ENCODE measurements at places on chromosomes 6 and 20.
A peak's percentile ranks its signal among the peaks of the same experiment; 100 is the strongest.

GRCh38 chr20:63908008-63908682 lies 13.2 kb downstream of the DNAJC5 start:
- H3K27ac ChIP-seq = no peak overlapping the region
- no peak overlapping the region for H3K4me3 ChIP-seq
- H3K4me1 ChIP-seq = peaks cover 22% of the 10 kb centered on the region
- no peaks in the 10 kb centered on the region for H3K27me3 ChIP-seq
- DNase-seq = no peak
- peaks cover 2% of the 10 kb centered on the region for H3K36me3 ChIP-seq

DNA sequence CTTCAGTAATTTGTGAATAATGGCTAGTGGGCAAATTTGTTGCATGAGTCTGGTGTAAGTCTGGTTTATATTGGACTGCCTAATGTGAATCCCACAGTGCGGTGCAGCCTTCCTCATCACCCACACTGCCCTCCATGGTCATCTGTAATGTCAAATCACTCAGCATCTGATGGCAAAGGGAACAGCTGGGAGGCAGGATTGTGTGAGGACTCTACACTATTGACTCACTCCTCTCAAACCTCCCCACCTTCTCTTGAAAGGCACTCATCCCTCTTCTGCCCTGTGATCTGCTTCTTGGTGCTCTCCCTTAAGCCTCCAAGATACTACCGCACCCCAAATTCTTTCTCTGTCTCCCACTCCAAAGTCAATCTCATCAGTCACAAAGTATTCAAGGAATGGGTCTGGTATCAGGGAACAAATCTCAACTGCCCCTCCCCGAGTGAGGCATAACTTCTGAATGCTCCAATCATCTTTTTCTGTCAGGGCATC lies 146.0 kb upstream of the BEND6 start:
- H3K27ac ChIP-seq = no peak overlapping the region
- H3K4me1 ChIP-seq = no peaks in the 10 kb centered on the region

DNA sequence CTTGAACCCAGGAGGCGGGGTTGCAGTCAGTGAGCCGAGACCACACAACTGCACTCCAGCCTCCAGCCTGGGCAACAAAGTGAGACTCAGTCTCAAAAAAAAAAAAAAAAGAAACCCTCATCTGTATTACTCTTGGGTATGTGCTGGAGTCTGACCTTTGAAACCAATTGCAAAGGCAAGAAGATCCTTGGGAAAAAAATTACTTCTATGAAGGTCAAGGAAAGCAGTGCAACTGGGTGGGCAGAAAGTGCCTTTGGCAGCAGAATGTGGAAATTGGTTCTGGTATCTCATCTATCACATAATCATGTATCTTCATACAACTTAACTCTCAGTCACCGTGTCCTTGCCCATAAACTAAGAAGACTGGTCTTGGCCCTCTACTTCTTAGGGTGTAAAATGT lies 7.7 kb upstream of the RPL7L1 start:
- no peak for DNase-seq
- H3K36me3 ChIP-seq = peaks cover 11% of the 10 kb centered on the region
- no peaks in the 10 kb centered on the region for H3K4me1 ChIP-seq

DNA sequence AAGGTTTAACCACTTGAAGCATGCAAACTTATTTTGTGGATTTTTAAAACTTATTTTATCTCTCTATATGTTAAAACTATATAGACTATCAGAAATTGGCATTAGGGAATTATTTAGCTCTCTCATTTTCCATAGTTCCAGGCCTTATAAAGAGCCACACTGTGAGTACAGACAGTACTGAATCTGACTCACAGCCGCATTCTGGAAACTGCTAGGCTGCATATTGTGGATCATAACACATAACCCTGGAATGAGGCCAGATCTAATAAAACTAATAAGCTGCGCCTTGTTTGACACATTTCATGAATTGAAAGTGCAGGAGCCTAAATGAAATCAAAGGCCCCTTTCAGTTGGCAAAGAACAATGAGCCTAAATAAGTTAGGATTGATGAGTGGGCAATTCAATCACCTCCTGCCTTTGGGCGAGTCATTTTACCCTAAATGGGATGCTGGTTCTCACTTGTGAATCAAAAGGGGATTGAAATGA lies 308.4 kb downstream of the PACRG start:
- no peak overlapping the region for H3K4me3 ChIP-seq
- H3K27ac ChIP-seq = no peak overlapping the region
- DNase-seq = no peak
- no peaks in the 10 kb centered on the region for H3K36me3 ChIP-seq

DNA sequence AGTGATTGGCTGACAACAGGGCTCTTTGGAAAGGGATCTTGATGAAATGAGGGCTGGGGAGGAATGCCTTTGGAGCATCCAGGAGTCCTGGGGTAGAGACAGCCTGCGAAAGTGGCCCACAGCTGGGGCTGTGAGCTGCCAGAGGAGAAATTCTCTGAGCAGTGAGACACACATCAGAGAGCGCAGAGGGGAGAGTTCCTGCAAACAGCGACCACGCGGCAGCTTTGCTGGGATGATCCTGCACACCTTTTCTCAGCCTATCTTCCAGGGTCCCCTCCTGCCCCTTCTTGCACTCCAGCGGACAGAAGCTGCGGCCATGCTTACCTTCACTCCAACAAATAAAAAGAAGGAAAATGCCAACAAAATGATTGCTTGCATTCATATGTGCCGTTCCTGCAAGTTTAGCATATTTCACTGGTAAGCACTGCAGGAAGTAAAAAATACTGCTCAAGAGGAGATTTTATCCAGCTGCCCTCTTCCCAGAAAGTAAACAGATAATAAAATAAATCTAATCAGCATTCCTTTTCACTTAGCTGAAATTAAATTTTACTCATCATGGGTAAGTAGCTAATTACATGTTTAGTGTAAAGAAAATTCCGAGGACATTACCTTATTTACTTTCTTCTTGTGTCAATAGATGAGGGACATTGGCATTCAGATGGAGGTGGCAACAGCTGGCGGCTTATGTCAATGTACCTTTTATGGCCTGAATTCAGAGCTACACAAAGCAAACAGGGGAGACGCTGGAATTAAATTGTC lies 339.9 kb upstream of the ARID1B start:
- H3K36me3 ChIP-seq = no peaks in the 10 kb centered on the region
- DNase-seq = no peak
- H3K4me3 ChIP-seq = no peak overlapping the region

DNA sequence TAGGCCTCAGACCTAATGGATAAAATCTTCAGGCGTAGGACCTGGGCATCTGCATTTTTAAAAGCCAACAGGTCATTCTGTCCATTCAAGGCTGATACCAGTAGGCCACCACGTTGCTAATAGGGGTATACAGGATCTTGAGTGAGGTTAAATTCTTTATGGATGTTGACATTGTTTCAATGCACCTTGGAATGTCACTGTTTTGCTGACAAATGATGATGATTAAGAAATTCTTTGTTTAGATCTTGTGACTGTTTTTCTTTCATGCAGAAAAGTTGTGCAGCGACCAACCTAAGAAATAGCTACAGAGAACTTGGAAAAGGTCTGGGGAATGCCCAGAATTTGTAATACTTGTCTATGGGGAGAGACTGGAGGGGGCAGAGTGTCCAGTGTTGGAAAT lies 101.1 kb upstream of the CLDN20 start:
- H3K36me3 ChIP-seq = no peaks in the 10 kb centered on the region
- no peaks in the 10 kb centered on the region for H3K4me1 ChIP-seq
- no peak overlapping the region for H3K4me3 ChIP-seq
- no peak for DNase-seq
- no peak overlapping the region for H3K27ac ChIP-seq

- no peaks in the 10 kb centered on the region for H3K4me1 ChIP-seq
- no peak for DNase-seq
- no peak overlapping the region for H3K27ac ChIP-seq
- H3K36me3 ChIP-seq = no peaks in the 10 kb centered on the region
These were observed 35.1 kb downstream of the PLCB4 start for GRCh38 chr20:9103955-9104354.

GRCh38 chr6:138570725-138571029 lies 71.4 kb upstream of the NHSL1 start:
- H3K4me1 ChIP-seq = no peaks in the 10 kb centered on the region
- no peaks in the 10 kb centered on the region for H3K36me3 ChIP-seq
- H3K4me3 ChIP-seq = no peak overlapping the region
- DNase-seq = no peak

GRCh38 chr6:25053875-25054371 lies 118.2 kb upstream of the RIPOR2 start:
- H3K27ac ChIP-seq = peak overlapping the region; percentile 76
- no peak overlapping the region for H3K4me3 ChIP-seq
- H3K27me3 ChIP-seq = no peaks in the 10 kb centered on the region
- peak; percentile 79 for DNase-seq
- no peaks in the 10 kb centered on the region for H3K36me3 ChIP-seq
- H3K4me1 ChIP-seq = peaks cover 94% of the 10 kb centered on the region

- DNase-seq = no peak
- no peak overlapping the region for H3K4me3 ChIP-seq
- H3K27ac ChIP-seq = no peak overlapping the region
- no peaks in the 10 kb centered on the region for H3K27me3 ChIP-seq
- H3K4me1 ChIP-seq = no peaks in the 10 kb centered on the region
- no peaks in the 10 kb centered on the region for H3K36me3 ChIP-seq
These were observed 300.1 kb upstream of the KCNQ5 start for GRCh38 chr6:72321788-72322187.

DNA sequence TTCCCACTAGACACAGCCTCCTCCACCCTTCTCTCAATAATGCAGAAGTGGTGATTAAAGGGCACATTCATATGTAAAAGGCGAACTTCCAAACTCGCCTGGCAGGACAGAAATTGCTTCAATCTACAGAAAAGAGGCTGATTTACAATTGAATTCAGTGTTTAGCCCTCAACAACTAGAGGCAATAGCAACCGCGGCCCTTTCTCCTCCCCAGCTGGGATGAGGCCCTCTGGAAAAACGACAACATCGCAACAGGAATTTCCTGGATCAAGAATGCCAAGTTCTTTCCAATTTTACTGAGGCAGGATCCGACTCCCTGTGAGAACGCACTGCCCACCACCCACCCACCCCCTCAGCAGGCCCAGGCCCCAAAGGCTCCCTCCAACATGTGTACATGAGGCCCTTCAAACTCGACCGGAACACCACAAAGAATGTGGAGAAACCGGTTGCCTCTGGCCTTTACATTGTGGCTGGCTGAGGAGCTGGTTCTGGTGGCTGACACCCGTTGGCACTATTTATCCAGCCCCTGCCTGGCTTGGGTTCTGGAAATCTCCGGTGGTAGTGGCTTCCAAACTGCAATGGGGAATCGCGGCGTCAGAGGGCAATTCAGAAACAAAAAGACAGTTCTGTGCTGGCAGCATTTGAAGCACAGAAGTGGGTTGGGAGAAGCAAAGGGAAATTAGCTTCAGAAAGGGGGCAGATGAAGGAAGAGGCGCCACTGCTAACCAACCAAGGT lies 36.8 kb downstream of the ZMYND8 start:
- no peak for DNase-seq
- H3K27me3 ChIP-seq = no peaks in the 10 kb centered on the region
- no peak overlapping the region for H3K4me3 ChIP-seq
- H3K27ac ChIP-seq = no peak overlapping the region
- H3K36me3 ChIP-seq = no peaks in the 10 kb centered on the region
- H3K4me1 ChIP-seq = peaks cover 31% of the 10 kb centered on the region

DNA sequence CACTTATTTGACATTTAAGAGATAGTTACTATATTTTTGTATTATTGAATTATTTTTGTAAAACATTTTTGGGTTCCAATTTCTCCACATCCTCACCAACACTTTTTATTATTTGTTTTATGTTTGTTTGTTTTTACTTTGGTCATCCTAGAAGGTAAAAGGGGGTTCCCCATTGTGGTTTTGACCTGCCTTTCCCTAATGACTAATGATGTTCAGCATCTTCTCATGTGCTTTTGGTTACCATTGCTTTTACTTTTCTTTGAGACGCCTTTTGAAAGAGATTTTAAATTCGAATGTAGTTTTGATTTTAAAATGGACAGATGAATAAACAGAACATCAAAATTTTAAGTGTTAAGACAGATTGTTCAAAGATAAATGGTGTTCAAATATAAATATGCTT lies 46.9 kb downstream of the AK9 start:
- H3K4me1 ChIP-seq = no peaks in the 10 kb centered on the region
- DNase-seq = no peak
- H3K36me3 ChIP-seq = peaks cover 2% of the 10 kb centered on the region
- H3K27ac ChIP-seq = no peak overlapping the region

All from B cell (primary cell).